Left forelimb (tissue), 1 donor: ENCODE measurements at places on chromosomes 1 and 21.

DNA sequence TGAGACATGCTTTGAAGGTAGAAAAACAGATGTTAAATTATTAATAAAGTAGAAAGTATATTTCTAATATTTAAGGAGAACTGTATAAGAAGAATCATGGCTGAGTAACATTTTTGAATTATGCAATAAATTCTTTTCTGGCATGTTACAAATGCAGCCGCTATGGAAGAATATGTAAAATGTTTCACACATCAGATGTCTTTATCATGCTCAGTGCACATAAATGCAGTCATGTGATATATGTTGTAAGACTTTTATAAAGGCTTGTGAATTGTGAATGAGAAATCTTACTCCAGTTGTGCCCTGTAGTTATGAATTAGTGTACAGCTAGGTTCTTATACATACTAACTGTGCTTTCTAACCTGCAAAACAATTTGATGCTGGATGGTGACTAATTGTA lies 53.5 kb downstream of the LRRC8B start:
- no peak for DNase-seq

- no peak for DNase-seq
These were observed 295.9 kb downstream of the NTNG1 start for GRCh38 chr1:107436552-107437241.

GRCh38 chr1:6508816-6509189 lies 17.3 kb upstream of the PLEKHG5 start:
- DNase-seq: peak; percentile 56

DNA sequence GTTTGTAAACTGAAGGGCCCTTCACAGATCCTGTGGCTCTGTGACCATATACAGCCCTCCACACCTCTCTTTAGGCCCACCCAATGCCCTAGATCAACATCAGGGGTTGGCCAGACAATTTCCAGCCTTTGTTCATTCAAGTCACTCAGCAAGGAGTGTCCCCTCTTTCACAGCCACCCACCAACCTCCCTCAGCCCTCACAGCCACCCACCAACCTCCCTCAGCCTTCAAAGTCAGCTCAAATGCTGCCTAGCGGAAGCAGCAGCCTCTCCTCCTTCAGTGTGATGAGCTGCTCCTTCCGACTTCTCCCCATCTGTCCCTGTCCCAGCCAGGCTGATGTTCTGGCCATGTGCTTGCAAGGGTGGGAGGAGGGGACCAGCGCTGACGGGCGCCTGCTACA lies 71.4 kb downstream of the DMRTB1 start:
- no peak for DNase-seq

GRCh38 chr21:41419921-41420862 lies 5.8 kb upstream of the MX1 start:
- DNase-seq: peak; percentile 91

DNA sequence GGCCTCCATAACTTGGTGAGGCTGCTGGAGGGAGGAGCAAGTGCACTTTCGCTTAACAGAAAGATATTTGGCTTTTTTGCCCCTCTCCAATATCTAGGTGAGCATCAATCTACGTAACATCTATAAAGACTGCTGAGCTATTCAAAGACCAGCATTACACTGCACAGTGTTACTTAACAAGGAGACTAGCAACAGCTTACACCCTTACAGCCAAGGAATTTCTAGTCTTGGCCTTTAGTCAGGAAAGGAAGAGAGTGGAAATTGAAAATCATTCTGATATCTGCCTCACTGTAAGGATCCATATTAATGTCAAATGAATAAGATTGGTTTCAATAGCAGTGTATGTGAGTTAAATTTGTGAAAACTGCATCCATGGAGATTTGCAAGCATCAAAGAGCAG lies 163.9 kb upstream of the DUSP10 start:
- no peak for DNase-seq

DNA sequence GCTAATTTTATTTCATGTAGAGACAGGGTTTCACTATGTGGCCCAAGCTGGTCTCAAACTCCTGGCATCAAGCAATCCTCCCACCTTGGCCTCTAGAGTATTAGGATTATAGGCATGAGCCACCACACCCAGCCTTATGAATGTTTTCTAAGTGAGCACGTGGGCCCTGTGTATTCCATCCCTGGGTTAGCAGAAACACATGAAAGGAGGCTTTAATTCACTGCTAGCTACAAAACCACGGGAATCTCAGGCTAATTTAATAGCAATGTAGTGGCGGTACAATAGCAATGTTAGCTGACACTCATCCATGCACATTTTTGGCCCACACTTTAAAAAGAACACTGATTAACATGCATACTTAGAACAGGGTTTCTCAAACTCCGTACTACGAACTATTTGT lies 32.0 kb downstream of the VTCN1 start:
- no peak for DNase-seq

GRCh38 chr1:167762061-167762746 lies 40.4 kb downstream of the MPZL1 start:
- DNase-seq: no peak

GRCh38 chr21:14968821-14969220 lies 96.0 kb downstream of the NRIP1 start:
- DNase-seq: no peak

GRCh38 chr21:39336457-39337008 lies 12.4 kb downstream of the HMGN1 start:
- DNase-seq: no peak

GRCh38 chr21:42234464-42235241 lies 15.7 kb downstream of the ABCG1 start:
- peak; percentile 82 for DNase-seq

GRCh38 chr1:3160647-3161145 lies 91.7 kb downstream of the PRDM16 start:
- no peak for DNase-seq

DNA sequence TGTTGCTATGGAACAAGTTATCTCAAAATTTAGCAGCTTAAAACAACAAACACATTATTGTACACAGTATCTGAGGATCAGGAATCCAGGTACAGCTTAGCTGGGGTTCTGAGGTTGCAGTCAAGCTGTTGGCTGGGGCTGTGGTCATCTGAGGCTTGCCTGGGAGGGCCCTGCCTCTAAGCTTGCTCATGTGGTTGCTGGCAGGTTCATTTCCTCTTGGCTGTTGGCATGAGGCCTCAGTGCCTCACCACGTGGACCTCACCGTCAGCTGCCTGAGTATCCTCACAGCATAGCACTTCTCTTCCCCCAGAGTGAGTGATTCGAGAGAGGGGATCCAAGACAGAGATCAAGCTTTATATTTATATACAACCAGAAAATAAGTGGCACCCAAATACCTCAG lies 18.6 kb downstream of the NTPCR start:
- no peak for DNase-seq

DNA sequence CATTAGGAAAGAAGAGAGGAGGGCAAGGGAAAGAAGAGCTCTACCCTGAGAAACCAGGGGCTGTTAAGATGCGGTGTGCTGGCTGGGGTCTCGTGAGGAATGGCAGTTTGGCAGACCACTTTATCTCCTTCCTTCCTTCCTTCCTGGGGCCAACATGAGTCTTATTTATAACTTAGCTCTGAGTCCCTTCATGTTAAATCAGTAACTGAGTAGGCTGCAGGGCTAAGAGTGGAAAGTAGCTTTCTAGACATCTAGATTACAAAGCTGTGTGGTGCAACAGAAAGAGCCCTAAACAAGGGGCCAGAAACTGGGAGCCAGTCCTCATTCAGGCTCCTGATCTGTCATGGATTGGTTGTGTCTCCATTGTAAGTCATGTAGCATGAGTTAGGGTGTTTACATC lies 135.4 kb upstream of the DUSP10 start:
- DNase-seq: no peak

- no peak for DNase-seq
These were observed 2.1 kb downstream of the ITGB2 start for GRCh38 chr21:44918581-44919033.

- no peak for DNase-seq
These were observed 33.5 kb upstream of the MRPS6 start for GRCh38 chr21:34039678-34040382.

DNA sequence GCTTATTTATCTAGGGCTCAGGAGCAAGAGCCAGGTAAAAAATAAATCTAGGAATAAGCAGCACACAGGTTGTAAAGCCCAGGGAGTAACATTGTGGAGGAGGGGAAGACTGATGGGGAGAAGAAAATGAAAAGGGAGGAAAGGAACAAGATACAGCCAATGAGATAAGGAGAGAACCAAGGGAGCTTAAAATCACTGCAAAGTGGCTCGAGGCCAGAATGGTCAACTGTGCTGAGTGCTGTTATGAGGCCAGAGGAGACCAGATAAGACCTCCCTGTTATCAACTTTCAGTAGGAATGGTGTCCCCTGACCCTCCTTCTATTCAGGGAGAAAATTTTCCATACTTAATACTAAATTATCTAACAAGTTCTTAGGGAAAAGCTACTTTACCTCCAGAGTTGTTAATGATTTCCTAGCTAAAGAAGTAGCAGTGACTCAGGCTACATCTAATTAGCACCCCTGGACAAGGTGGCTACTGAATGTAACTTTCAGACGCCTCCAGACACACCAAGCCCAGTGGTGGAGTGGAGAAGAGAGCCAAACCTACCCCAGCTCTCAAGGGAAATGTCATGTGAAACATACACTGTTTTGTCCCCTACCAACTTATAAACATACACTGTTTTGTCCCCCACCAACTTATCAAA lies 25.5 kb downstream of the ENAH start:
- no peak for DNase-seq

DNA sequence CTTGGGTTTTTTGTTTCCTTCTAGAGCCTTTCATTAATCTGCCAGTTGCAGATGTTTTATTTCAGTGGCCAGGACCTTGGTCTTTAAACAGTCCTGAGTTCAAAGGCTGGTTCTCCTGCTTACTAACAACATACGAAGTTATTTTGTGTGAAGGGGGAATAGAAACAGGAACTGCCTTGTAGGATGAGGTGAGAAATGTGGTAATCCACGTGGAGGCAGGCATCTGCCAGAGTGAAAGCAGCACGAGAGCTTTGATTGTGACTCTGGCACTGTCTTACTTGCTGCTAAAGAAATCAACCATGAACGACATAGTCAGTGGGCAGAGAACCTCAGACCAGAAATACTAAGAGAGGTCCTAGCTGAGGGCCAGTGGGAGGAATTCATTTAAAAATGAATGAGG lies 30.4 kb downstream of the TMEM63A start:
- DNase-seq: no peak

DNA sequence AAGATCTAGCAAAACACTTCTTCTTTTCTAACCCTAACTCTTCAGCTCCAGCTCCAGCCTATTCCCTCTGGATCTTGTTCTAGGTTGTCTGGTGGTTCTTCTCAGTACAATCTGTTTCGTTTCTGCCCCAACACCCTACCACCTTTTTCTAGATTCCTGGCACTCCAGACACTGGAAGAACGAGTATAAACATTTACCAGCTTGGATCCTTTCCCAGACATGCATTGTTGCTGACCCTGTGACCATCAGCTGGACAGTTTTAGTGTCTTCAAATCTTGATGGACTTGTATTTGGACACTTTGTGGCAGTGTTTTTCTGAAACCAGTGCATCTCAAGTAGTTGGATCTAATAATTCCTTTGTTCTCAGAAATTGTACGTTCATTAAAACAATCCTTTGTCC lies 30.6 kb upstream of the CACNA1E start:
- DNase-seq: no peak

DNA sequence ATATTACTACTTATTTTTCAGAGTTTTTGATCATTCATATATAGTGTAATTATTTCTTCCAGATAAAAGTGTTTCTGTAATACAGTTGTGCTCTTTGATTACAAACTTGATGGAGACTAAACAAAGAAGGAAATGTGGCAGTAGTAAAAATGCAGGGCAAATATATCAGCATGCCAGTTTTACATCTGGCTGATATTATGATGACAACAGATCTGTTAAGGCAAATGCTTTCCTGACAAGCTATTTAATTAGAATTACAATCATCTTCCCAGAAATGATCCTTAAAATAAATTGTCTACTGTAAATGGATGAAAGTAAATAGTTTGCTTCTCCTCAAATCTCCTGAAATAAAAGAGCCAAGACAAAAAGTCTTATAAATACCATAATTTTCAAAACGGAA lies 1659.8 kb downstream of the BRINP3 start:
- DNase-seq: no peak

DNA sequence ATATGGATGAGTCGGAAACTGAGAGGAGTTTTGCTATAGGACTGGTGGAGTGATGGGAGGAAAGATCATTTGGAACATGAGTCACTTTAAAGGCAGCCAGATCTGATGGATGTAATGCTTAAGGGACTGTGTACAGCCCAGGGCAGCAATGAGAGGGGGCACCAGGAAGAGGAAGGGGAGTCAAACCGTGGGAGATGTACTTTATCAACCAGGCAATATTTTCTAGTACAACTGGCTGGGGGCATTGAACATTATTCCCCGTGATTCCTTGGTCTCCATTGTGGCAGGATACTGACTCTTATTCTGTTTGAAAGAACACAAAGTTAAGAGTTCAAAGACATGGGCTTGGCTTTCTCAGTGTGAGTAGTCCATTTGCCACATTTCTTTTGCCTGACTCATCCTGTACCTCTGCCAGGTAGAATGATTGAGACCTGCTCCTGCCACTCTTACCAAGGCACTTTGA lies 268.2 kb upstream of the NR5A2 start:
- no peak for DNase-seq

DNA sequence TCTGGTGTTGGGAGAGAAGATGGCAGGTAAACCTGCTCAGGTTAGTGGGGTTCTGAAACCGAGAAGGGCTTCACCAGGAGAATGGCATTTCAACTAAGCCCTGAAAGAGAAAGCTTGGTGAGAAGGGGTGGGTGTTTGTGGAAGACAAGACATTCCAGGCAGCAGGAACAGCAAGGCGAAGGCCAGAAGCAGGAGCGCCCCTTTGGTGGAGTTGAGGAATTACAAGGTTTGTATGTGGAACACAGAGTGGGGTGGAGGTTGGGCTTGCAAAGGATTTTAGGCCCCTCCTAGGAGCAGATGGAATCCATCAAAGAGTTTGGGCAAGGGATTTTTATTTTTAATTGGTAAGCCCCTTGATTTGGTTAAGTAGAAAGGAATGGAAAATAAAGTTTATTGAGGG lies 24.8 kb upstream of the ELOA start:
- no peak for DNase-seq

DNA sequence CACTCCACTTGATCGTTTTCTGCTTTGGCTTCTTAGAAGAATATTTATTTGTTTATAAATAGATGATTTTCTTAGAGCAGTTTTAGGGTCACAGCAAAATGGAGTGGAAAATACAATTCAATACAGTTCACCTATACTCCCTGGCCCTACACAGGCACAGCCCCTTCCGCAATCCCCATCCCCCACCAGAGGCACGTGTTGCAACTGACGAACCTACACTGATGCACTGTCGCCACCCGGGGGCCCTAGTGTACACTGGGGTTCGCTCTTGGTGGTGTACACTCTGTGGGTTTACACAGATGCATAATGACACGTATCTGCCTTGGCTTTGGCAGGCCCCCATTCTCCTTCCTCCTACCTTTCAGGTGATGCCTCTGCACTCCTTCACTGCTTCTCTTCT lies 8.0 kb downstream of the ECHDC2 start:
- no peak for DNase-seq

DNA sequence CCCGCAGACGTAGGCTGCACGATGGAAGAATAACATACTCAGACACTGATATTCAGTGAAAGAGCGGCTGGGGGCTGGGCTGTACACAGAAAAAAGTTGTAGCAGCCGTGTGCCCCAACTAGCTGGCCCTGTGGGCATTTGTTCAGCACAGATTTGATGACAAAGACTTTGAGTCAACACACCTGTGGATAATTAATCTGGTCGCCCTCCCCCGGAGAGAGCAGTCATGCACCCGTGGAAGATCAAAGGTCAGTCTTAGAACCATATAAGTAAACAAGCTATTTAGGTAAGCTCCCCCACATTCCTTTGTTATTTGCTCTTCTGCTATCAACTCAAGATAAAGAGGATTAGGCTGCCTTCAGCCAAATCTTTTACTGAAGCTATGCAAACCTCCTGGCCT lies 148.4 kb upstream of the HMCN1 start:
- DNase-seq: no peak
